ENCODE measurements at places on chromosomes 13 and 19. TPM values are rescaled to one million over a fixed set of nuclear protein-coding genes. Genes with fewer than 3 reads are reported as not detected.

The SOHLH2 gene
- total RNA-seq: not detected

The RXFP2 gene
- not detected for total RNA-seq

DNA sequence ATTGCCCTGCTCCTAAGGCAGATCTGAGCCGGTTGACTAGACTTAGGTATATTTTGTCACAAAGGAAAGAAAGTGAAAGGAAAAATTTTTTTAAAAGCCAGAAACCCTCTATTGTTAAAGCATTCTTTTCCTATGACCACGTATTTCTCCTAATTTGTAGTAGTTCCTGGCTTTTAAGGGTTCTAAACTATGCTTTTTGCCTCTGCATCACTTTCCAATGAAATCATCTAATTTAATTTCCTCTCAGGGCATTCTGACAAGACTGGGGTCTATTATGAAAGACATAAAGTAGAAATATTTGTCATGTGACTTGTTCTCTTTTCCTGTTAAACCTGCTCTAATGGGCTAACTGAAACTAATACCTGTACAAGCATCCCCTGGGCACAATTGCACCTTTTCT is 233.0 kb upstream of the PRR20A start:
- no peak for DNase-seq

DNA sequence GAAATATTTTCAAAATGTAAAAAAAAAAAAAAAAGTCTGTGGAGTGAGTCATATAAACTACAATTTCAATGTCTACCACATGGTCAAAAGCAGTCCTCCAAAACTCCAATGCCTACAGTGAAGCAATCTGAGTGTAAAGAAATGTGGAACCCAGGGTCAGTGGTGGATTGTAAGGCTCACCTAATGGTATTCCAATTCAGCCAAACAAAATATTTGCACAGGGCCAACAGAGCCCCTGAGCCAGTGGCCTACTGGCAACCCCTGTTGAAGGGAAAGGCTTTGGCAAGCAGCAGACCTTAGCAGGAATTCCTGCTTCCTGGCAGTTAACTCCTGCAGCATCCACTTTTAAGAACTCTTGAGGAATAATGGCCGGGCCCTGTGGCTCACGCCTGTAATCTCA is 3.4 kb downstream of the DNMT1 start:
- DNase-seq: peak; percentile 35

DNA sequence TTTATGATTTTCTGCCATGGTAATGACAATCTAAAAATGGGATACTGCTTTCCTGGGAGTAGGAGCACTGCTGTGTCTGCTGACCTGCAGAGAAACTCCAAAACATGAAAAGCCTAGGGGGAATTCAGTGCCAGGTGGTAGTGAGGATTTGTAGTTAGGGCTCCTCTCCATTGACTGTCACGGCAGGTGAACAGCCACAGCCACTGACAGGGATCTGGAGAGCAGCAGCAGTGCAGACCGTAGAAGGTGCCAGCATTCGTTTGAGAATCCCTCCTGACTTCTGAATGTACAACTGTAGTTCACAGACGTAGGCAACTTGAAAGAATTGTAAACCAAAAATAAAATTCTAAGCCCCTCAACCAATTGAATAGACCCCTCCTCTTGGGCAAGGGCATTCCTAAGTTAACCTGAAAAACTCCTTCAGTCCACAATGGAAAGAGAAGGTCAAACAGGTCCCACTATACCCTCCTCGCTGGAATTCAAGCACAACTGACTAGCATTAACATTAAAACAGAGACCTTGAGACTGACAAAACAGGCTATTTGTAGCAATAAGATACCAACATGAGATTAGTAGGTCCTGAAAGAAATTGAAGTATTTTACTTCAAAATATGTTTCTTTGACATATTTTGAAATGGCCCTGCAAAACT is 1328.8 kb downstream of the OLFM4 start:
- DNase-seq: no peak

- no peak for DNase-seq
Measured at GRCh38 chr13:109615721-109616420, 170.5 kb downstream of the IRS2 start.

GRCh38 chr19:53910170-53910518 is 1.1 kb downstream of the CACNG7 start:
- no peak for DNase-seq
